ENCODE measurements at places on chromosomes 4 and X.
A peak's percentile ranks its signal among the peaks of the same experiment; 100 is the strongest.

GRCh38 chr4:67871867-67872266 lies 11.9 kb downstream of the TMPRSS11D start:
- peak; percentile 30 for DNase-seq

DNA sequence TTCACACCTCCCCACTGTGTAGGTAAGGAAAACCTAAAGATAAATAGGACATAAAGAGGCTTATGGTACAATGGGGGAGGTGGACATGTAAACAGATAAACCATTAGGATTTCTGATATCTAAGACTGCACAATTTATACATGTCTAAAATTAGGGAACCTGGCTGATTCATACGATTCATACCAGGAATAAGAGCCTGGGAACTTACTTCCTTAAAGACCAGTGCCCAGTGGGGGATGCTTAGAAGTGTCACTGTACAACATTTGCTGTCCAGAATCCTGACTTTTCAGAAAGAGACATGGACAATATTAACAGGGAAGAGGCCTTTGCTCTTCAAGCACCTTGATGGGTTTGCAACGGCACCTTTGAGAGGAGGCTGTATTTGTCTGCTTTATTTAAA lies 116.8 kb upstream of the KIT start:
- no peak for DNase-seq

DNA sequence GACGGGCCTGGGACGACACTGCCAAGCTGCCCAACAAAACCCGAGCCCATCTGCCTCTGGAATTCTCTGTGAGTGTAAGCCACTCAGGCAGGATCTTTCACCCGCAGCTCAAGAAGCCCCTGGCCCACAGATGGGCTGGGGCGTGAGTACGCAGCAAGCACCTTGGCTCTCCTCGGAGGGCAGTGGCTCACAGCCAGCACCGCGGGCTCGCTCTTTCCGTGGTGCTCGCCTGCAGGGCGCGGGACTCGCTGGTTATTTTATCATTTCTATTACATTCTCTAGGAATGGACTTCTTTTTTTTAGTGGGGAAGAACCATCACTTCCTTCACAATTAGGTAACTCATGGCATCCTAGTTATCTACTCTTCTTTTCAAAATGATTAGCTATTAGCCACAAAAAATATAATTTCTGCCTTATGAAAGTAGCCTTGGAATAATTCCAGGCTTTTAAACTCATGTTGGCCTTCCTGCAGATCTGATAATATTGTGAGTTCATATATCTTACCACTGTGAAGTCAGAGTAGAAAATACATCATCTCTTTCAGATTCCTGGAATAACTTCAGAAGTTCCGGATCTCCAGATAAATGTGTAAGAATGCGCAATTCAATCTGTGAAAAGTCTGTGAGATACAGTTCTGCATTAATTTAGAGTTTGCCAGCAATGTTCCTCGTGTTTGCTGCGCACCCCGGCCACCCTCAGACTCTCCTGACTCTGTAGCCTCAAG lies 68.6 kb downstream of the NAT8L start:
- no peak for DNase-seq

- DNase-seq, result no peak
Measured at GRCh38 chrX:78046362-78046761, 57.7 kb upstream of the PGK1 start.

- DNase-seq, result no peak
Measured at GRCh38 chrX:50996930-50997329, 86.4 kb downstream of the BMP15 start.

DNA sequence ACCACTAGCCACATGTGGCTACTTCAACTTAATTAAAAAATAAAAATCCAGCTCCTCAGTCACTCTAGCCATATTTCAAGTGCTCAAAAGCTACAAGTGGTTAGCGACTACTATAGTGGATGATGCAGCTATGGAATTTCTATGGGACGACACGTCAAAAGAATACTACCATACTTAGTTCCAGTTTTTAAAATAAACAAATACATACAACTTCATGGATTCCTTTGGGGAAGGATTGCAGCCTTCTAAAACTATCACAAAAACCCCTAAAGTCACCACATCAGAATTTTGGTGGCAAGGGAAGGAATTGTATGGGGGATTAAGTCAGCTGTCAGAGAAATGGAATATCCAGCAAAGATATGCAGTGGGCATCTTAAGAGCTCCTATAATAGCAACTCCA lies 6.5 kb downstream of the ZNF280C start:
- DNase-seq, result no peak

DNA sequence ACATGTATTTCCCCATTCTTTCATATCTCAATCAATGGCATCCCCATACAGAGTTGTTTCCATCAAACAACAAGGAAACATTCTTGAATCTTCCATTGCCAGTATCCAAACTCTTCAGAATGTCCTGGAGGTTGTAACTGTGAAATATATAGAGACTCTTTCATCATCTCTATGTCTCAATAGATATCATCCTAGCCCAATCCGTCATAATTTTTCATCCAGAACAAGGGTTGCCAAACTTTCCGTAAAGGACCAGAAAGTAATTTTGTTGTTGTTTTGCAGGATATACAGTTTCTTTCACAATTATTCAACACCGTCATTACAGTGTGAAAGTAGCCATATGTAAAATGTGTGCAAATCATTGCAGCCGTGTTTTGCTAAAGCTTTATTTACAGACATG lies 15.2 kb upstream of the CXCL6 start:
- DNase-seq, result no peak

DNA sequence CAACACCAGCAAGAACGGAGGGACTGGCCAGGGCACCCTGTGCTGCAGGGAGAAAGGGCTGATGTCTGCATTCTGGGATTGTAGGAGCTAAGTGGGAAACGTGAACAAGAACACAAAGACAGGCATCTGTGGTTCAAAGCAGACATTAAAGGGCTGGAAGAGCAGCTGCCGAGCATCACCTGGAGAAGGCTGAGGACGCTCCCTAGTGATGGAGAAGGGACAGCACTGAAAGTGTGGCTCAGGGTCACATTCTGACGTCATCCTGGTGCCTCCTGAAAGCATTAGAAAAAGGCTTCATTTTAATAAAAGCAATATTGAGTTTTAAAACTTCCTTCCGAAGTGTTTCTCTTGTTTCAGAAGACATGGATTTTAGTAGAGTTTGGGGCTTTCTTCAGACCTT lies 62.3 kb downstream of the CLDN22 start:
- no peak for DNase-seq

DNA sequence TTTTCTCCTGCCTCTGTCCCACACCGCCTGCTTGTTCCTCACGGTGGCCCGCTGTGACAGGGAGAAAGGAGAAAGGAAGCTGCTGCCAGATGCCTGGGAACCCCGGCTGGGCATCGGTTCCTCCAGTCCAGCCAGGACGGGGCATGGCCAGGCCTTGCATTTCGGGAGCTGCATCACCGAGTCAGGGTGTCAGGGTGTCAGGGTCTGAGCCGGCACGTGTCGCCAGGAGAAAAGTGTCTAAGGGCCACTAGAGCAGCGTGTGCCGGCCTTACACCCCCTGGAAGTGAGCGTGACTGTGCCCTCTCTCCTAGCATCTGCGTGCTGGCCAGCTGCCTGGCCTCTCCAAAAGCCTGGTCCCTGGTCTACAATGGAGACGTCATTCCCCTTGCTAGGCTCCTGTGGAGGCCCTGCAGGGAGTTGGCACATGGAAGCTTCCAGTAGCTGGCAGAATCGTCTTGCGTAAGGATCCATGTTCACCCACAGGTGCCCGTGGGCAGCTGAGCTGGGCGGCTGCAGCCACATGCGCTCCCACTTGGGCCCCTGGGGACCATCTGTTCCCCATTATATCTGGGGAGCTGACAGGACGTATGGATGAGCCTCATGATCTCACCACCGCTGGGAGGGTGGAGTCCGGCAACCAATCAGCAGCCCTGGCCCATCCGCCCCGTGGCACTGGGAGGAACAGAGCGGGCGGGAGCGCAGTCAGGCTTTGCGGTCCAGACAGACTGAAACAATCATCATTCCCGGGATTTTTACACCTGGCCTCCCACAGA lies 39.9 kb upstream of the HMX1 start:
- DNase-seq, result no peak

DNA sequence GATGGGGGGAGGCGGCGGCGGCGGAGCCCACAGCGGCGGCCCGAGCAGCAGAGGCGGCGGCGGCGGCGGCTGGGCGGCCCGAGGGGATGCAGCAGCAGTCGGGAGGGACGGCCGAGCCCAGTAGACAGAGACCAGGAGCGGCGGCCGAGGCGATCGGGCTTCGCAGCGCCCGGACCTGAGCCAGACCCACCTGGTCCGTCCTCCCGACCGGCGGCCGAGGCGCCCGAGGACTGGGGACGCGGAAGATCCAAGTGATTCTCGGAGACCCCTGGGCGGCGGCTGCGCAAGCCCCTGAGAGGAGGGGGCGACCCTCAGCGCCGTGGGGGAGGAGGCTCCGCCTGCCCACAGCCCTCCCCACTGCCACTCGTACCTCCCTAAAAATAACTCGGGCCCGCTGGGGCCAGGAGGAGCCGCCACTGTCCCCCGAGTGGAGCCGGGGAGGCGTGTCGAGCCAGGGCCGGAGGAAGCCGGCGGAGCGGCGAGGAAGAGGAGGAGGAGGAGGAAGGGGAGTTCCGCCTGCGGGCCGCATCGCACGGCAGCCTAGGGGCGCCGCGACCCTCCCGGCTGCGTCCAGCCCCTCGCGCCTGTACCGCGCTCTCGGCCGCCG lies 608 bp downstream of the RAPGEF2 start:
- DNase-seq, result peak; percentile 11

DNA sequence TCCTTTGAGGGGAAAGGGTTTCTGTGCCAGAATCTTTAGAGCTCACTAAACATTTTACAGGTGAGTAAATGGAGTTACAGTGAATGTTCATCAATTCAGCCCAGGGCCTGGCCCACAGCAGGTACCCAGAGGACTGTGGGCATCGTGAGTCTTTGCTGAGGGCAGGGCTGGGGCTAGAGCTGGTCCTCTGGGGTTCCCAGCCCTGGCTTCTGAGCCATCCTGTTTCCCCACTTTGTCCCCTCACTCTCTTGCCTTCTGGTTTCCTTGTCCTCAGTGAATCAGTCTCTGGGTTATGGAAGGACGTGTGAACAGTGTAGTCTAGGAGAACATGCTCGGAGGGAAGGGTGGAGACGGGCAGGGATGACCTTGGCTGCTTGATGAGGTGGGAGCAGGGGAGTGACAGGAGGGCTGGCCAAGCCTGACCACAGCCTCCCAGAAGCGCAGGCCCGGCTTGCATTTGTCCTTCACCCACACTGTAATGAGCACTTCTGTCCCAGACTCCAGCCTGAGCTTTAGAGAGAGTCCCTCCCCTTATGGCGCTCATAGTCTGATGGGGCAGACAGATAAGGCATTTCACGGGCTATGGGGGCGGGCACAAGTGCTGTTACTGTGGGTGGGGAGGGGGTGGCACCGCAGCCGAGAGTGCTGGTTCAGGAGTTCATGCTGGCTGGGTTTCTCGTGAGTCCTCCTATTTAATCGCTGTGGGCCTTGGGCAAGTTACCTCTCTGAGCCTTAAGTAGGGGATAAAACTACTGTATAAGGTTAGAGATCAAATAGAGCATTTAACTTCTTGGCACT lies 17.3 kb downstream of the TBC1D14 start:
- no peak for DNase-seq

GRCh38 chrX:65610040-65610439 lies 57.4 kb upstream of the MSN start:
- no peak for DNase-seq

GRCh38 chrX:11585174-11585573 lies 80.5 kb downstream of the ARHGAP6 start:
- no peak for DNase-seq

DNA sequence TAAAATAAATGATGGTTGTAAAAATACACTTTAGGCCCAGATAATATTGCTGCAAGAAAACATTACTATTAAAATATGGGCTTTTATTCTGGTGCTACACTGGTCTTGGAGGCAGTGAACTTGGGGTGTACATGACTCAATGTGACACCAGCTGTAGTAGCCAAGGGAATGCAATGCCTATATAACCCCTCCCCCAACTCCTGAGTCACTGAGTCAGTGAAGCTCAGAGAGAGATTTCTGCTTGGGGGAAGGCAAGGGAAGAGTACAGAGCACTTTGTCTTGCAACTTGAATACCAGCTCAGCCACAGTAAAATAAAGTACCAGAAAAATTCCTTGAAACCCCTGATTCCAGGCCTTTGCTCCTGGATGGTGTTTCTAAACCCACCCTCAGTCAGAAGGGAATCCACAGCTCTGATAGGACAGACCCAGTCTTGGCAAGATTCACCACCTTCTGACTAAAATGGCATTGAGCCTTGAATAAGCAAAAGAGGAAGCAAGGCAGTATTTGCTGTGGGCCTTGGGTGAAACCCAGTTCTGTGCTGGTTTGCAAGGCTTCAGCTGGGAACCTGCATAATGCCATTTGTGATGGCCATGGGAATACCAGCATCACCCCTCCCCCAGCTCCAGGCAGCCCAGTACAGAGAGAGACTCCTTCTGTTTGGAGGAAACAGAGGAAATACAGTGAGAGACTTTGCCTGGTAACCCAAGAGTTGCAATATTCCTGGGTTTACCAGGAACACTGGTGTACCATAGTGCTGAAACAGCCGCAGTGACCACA lies 209.9 kb downstream of the IQCM start:
- no peak for DNase-seq

- no peak for DNase-seq
Measured at GRCh38 chr4:188949596-188949995, 810.4 kb downstream of the TRIML1 start.

DNA sequence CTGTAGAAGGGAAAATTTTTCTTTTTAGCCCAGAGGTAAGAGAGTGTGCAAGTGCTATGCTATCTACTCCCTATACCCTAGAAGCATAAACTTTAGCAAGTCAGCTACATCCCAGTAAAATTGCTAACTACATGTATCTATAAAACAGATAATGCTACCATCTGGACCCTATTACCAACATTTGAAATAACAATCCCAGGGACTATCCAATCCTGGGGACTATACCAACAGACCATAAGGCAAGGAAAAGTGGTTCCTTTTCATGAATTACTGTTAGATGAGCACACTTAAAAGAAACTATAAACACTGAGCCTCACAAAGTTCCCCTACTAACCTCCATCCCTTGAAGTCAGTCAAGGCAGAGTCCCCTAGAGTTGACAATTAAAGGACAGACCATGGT lies 213.6 kb upstream of the VEGFC start:
- DNase-seq, result no peak

- DNase-seq, result no peak
Measured at GRCh38 chr4:69088473-69088872, 7.8 kb upstream of the UGT2B7 start.

- no peak for DNase-seq
Measured at GRCh38 chr4:165222651-165222994, 15.3 kb downstream of the KLHL2 start.

- no peak for DNase-seq
Measured at GRCh38 chrX:142428916-142429315, 223.8 kb upstream of the MAGEC2 start.

DNA sequence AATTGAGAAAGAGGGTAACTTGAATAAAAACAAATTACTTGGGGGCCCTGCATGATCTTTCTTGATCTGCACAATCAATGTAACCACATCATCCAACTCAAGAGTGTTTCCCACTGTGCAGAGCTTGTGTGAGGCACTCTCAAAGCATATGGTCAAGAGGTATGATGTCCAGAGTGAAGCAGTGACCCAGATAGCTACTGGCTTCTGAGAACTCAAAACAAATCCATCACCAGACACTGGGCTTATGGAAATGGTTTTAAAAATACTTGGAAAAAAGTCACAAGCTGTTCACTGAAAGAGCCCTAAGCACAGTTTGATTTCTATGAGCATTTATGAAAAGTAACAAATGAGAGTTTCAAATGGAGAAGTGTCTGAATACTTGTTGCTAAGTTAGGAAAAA lies 361.0 kb downstream of the GRXCR1 start:
- no peak for DNase-seq

- no peak for DNase-seq
Measured at GRCh38 chr4:4981427-4981826, 37.8 kb downstream of the CYTL1 start.

Measured in LoVo (cell line).